ENCODE measurements at places on chromosomes 16 and 17. TPM values are rescaled to one million over a fixed set of nuclear protein-coding genes. Genes with fewer than 3 reads are reported as not detected.
A peak's percentile ranks its signal among the peaks of the same experiment; 100 is the strongest.

DNA sequence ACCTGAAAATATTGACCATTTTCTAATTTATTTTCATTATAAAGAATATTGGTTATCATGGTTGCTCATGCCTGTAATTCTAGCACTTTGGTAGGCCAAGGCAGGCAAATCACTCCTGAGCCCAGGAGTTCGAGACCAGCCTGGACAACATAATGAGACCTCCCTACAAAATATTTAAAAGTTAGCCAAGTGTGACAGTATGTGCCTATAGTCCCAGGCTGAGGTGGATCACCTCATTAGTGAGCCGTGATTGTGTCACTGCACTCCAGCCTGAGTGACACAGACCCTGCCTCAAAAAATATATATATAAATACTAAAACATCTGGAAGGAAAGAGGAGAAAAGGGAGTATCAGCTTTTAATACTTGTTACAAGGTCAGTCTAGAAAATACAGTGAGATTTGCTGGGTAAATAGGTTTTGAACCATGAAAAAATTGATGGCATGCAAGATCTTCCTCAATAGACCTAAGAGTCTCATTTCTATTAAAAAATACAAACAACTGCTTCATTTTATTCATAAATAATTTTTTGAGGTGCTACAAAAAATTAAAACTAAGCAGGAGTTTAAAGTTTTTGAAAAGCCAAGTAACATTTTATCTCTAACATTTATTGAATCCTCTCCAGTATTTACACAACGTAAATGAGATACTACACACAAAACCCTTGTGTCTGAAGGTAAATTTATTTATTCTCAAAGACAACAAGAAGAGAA, 47.7 kb downstream of the TUBD1 start:
- peak overlapping the region; percentile 96 for H3K27ac ChIP-seq
- H3K4me1 ChIP-seq = peaks cover 4% of the 10 kb centered on the region
- H3K27me3 ChIP-seq = no peaks in the 10 kb centered on the region
- no peak for DNase-seq
- no peak overlapping the region for H3K4me3 ChIP-seq
- H3K36me3 ChIP-seq = no peaks in the 10 kb centered on the region

DNA sequence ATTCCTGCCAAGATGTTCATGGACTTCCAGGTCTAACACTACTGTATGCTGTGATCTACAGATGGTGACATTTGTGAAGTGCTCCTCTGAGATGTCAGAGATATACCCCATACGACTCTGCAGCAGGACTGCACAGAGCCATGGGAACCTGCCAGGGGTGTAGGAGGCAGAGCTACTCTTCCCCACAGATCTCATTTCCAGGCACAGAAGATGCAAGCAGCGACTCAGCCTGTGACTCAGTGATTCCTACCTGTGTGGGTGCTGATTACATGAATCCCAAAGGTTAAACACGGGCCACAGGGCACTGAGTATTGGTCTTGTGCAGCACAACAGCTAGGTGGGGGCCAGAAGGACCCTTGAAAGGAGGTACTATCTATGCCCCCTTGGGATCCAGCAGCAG, 137.0 kb upstream of the SOX9 start:
- no peak overlapping the region for H3K4me3 ChIP-seq
- no peak for DNase-seq
- H3K27ac ChIP-seq = no peak overlapping the region
- no peaks in the 10 kb centered on the region for H3K27me3 ChIP-seq
- H3K36me3 ChIP-seq = no peaks in the 10 kb centered on the region
- H3K4me1 ChIP-seq = no peaks in the 10 kb centered on the region

GRCh38 chr16:84410361-84411138, 42.2 kb downstream of the ATP2C2 start:
- no peak overlapping the region for H3K4me3 ChIP-seq
- no peak overlapping the region for H3K27ac ChIP-seq
- H3K27me3 ChIP-seq = no peaks in the 10 kb centered on the region

GRCh38 chr16:30601966-30602365, 8.2 kb downstream of the ZNF689 start:
- H3K27me3 ChIP-seq = no peaks in the 10 kb centered on the region
- peaks cover 3% of the 10 kb centered on the region for H3K36me3 ChIP-seq
- no peaks in the 10 kb centered on the region for H3K4me1 ChIP-seq
- no peak overlapping the region for H3K27ac ChIP-seq
- no peak for DNase-seq

GRCh38 chr17:74117087-74117698, 86.3 kb upstream of the RPL38 start:
- no peak overlapping the region for H3K4me3 ChIP-seq
- no peaks in the 10 kb centered on the region for H3K27me3 ChIP-seq
- DNase-seq = no peak
- no peaks in the 10 kb centered on the region for H3K36me3 ChIP-seq
- H3K4me1 ChIP-seq = no peaks in the 10 kb centered on the region
- no peak overlapping the region for H3K27ac ChIP-seq

The KRT33A gene
- not detected for total RNA-seq

The LGALS9B gene
- not detected for total RNA-seq

GRCh38 chr17:45222289-45222995, 757 bp downstream of the FMNL1 start:
- peak overlapping the region; percentile 31 for H3K4me3 ChIP-seq
- H3K27ac ChIP-seq = peak overlapping the region; percentile 60
- no peaks in the 10 kb centered on the region for H3K27me3 ChIP-seq

The PRMT7 gene
- total RNA-seq = 22.6 TPM

- no peaks in the 10 kb centered on the region for H3K27me3 ChIP-seq
- H3K4me1 ChIP-seq = no peaks in the 10 kb centered on the region
- H3K4me3 ChIP-seq = no peak overlapping the region
- DNase-seq = peak; percentile 81
- no peaks in the 10 kb centered on the region for H3K36me3 ChIP-seq
- H3K27ac ChIP-seq = peak overlapping the region; percentile 97
Measured at GRCh38 chr17:73293480-73293911, 18.3 kb downstream of the CDC42EP4 start.

DNA sequence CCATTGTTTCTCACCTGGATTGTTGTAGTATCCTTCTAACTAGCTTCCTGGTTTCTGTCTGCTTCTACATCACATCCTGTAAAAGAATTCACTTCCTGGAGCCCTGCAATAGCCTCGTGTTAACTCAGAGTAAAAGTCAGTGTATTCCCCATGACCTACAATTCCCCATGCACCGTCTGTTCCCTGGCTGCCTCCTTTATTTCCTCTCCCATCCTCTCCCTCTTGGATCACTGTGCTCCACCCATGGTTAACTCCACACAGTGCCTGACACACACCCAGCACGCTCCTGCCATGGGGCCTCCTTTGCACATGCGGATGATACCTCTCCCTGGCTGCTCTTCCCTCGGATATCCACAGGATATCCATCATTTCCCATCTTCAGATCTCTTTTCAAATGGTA, 301.4 kb upstream of the IRX3 start:
- no peaks in the 10 kb centered on the region for H3K36me3 ChIP-seq
- no peak overlapping the region for H3K4me3 ChIP-seq
- H3K27me3 ChIP-seq = no peaks in the 10 kb centered on the region
- no peak overlapping the region for H3K27ac ChIP-seq
- DNase-seq = no peak
- no peaks in the 10 kb centered on the region for H3K4me1 ChIP-seq

The KRTAP2-1 gene
- not detected for total RNA-seq

DNA sequence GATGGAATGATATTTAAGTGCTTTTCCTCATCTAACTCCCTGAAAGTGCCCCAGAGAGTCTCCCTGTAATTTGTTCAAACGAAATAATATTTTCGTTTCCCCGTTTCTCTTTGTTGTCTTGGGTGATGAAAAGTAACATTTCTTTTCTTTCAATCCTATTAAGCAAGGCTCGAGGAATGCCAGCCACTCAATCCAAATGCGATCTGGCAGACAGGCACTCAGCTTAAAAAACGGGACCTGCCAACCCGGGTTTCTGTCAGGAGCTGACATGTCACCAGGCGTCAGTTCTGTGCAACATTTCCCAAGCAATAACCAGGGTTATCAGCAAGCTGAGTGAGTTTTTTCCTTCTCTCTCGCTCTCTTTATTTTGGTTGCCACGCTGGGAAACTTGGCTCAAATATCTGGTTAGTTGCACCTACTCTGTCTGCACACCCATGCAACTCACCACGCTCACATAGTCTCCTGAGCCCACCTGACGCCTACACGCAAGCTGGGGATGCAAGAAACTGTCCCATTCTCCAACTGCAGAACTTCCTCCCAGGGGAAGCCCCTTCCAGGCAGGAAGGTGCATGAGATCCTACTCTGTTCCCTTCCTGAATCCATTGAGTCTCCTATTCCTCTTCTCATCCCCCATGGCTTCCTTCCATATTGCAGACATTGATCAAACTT, 208.2 kb downstream of the C16orf78 start:
- peaks cover 8% of the 10 kb centered on the region for H3K4me1 ChIP-seq
- H3K4me3 ChIP-seq = no peak overlapping the region
- no peak for DNase-seq
- H3K27ac ChIP-seq = no peak overlapping the region
- H3K27me3 ChIP-seq = no peaks in the 10 kb centered on the region

DNA sequence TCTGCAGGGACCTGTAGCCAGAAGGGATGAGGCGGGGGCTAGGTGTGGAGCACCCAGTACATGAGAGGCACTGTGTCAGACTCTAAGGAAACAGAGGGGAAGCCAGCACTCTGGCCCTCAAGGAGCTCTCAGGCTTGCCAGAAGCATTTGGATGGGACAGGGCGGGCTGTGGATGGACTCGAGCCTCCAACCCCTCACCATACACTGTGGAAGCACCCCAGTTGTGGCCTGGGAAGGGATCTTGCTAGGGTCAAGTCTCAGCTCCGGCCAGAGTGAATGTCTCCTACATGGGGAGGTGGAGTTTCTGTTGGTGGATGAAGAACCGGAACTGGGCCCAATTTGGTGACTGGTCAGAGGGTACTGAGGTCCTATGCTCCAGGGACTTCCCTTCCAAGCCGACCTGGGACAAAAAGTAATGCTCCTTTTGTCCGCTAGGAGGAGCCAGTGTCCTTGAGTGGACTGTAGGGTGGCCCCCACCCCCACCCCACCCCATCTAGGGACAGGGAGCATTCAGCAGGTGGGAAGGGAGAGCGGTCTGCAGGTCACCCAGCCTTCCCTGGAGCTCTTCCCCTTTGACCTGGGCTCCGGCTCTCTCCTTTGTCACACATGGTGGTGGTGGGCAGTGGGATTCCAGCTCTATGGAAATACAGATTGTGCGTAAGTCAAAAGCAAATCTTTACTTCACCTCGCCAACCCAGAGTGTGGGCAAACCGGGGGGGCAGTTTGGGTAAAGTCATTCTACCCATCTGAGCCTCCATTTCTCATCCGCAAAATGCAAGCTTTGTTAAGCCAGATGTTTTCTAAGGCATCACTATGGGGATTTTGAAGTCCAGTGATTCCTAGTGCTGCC, 20.4 kb upstream of the PHB1 start:
- no peaks in the 10 kb centered on the region for H3K4me1 ChIP-seq
- H3K36me3 ChIP-seq = no peaks in the 10 kb centered on the region
- H3K27ac ChIP-seq = no peak overlapping the region

The MSLN gene
- total RNA-seq = not detected

DNA sequence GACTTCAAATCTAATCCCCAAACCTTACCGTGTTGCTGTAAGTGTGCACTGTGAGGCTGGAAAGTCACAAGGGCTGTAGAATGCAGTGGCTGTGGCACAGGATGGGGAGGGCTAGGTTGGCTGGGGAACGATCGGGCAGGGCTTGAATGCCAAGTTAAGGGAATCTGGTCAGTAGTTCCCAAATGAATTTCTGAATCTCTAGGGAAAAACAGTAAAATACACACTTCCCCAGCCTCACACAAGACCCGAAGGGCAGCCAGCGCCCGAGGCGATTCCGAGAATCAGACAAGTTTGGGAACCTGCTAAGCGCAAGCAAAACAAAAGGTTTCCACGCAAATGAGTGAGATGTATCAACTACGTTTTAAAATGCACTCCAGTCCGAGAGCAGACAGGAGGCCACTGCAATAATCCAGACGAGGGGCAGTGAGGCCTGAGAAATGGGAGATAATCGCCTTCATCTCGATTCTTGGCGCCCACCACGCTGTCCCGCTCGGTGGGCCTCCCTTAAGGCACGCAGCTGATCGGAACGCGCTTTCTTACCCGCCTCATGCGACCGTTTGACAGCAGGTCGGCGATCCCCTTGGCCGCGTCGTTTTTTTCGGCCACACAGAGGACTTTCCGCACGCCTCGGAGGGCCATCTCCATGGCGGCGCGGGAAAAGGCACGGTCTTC, 599 bp downstream of the TOP3A start:
- peak overlapping the region; percentile 76 for H3K27ac ChIP-seq
- no peaks in the 10 kb centered on the region for H3K36me3 ChIP-seq
- peak overlapping the region; percentile 72 for H3K4me3 ChIP-seq

DNA sequence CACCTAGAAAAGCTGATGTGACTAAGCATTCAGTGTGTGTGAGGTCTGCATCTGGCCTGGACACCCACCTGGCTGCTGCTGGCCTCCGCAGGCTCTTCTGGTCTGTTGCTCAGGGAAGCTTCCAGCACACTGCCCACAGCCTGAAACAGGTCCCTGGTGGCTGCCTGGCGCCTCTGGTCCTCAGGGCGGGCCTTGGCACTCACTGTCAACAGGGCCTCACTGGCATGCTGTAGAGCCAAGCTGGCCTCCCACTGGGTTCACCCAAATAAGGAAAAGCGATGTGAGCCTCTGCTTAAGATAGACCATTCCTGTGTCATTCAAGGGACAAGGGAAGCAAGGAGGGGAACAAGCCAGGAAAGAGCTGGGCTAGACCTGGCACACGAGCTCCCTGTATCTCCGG, 70.6 kb upstream of the BCO1 start:
- no peaks in the 10 kb centered on the region for H3K36me3 ChIP-seq
- no peak for DNase-seq
- H3K27me3 ChIP-seq = no peaks in the 10 kb centered on the region
- H3K4me3 ChIP-seq = no peak overlapping the region

The CA4 gene
- total RNA-seq = not detected

- H3K27ac ChIP-seq = peak overlapping the region; percentile 70
- no peaks in the 10 kb centered on the region for H3K36me3 ChIP-seq
- peaks cover 14% of the 10 kb centered on the region for H3K4me1 ChIP-seq
- H3K27me3 ChIP-seq = no peaks in the 10 kb centered on the region
- DNase-seq = peak; percentile 55
- H3K4me3 ChIP-seq = peak overlapping the region; percentile 86
Measured at GRCh38 chr16:81035975-81036750, 521 bp downstream of the ATMIN start.

GRCh38 chr16:53953336-53953735, 249.4 kb downstream of the FTO start:
- no peak for DNase-seq
- no peak overlapping the region for H3K27ac ChIP-seq
- H3K4me3 ChIP-seq = no peak overlapping the region
- no peaks in the 10 kb centered on the region for H3K27me3 ChIP-seq
- no peaks in the 10 kb centered on the region for H3K36me3 ChIP-seq
- no peaks in the 10 kb centered on the region for H3K4me1 ChIP-seq

The RTN4RL1 gene
- total RNA-seq = 0.54 TPM

GRCh38 chr16:1481906-1482835, 6.6 kb downstream of the PTX4 start:
- H3K36me3 ChIP-seq = no peaks in the 10 kb centered on the region
- no peaks in the 10 kb centered on the region for H3K27me3 ChIP-seq
- no peak for DNase-seq
- H3K27ac ChIP-seq = no peak overlapping the region
- H3K4me1 ChIP-seq = no peaks in the 10 kb centered on the region

- H3K4me1 ChIP-seq = no peaks in the 10 kb centered on the region
- no peak for DNase-seq
- no peak overlapping the region for H3K4me3 ChIP-seq
- no peaks in the 10 kb centered on the region for H3K36me3 ChIP-seq
Measured at GRCh38 chr17:60293580-60294335, 98.2 kb downstream of the USP32 start.

GRCh38 chr17:51322390-51323029, 62.2 kb downstream of the UTP18 start:
- H3K27me3 ChIP-seq = no peaks in the 10 kb centered on the region
- no peak overlapping the region for H3K27ac ChIP-seq
- H3K36me3 ChIP-seq = no peaks in the 10 kb centered on the region
- no peak for DNase-seq
- no peak overlapping the region for H3K4me3 ChIP-seq

Data from right lobe of liver (tissue), 6 donors.